ENCODE measurements at places on chromosomes 2 and 18.

GRCh38 chr2:172926785-172927640 lies 148.6 kb upstream of the MAP3K20 start:
- no peak for DNase-seq

GRCh38 chr18:73981796-73982195 lies 165.8 kb downstream of the FBXO15 start:
- no peak for DNase-seq

DNA sequence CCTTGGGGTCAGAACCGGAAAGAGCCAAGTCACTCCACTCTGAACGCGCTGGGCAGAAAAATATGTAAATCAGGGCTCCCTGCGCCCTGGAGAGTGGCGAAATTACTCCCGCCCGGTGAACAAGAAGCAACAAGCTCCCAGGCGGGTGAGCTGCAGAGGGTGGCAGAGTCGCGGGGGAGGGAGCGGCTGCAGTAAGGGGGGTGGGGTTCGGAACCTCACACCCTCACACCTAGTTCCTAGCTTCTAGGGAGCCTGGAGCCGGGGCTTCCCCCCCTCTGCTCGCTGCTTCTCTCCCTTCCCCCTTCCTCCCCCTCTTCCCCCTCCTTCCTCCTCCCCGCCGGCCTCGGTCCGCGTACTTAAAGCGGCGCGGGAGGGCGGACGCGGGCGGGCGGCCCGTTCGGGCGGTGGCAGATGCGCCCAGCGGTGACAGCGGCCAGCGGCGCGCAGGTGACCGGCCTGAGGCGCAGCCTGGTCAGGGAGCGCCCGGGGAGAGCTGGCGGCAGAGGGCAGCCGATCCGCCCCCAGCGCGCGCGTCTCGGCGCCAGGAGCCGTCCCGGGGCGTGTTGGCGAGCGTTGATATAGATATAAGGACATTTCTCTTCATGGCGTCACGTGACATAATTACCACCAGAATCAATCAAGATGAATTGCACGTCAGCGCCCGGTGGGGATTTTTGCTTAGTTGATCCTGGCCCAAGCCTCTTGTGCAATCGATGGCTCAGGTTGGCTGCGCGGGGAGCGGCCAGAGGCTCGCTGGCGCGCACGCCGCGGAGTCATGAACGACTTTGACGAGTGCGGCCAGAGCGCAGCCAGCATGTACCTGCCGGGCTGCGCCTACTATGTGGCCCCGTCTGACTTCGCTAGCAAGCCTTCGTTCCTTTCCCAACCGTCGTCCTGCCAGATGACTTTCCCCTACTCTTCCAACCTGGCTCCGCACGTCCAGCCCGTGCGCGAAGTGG lies at the start of gene HOXD11:
TSS of gene HOXD11 (plus strand) at position 700 of the 959 bp plus-strand sequence. CDS start at position 776, 76 bp downstream.
- peak; percentile 17 for DNase-seq

GRCh38 chr2:42593282-42593681 lies 24.9 kb downstream of the MTA3 start:
- no peak for DNase-seq

DNA sequence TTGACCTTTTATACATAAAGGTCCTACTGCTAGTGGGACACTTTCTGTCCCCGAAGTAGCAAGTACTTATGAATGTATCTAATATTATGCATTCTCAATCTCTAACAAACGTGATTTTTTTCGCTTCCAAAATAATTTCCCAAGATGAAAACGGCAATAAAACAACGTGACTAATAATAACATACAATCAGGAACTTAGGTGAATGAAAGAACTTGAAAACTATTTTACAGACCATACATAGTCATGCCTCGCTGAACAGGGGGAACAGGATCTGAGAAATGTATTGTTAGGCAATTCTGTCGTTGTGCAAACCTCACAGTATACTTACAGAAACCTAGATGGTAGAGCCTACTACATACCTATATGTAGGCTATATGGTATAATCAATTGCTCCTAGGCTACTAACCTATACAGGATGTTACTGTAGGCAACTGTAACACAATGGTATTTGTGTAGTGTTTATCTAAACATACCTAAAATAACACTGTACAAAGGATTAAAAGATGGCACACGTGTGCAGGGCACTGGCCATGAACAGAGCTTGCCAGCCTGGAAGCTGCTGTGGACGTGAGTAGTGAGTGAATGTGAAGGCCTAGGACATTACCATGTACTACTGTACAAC lies 2.5 kb downstream of the RTN4 start:
- DNase-seq: peak; percentile 15

DNA sequence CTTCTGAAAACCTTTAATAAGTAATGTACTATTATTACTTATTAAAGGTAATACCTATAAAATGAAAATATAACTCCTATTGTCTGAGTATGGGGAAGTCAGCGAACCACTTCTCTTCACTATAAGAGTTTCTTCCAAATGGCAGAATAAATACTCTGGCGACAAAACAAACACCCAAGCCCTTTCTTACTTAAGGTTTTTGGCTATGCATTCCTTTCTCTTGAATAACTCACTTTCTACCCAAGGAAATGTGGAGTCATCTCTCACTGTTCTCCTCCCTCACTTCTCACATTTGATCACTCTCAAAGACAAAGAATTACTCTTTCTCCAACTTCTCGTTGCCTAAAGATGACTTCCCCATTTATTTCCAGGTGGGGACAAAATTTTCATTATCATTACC lies 816.8 kb upstream of the CRIM1 start:
- peak; percentile 54 for DNase-seq
